Lower lobe of right lung (tissue), 2 donors: ENCODE measurements at places on chromosomes 6 and 20.

GRCh38 chr6:87869064-87869905, 167.3 kb upstream of the AKIRIN2 start:
- DNase-seq = no peak

- DNase-seq = no peak
These were observed 25.2 kb downstream of the SNPH start for GRCh38 chr20:1291191-1291741.

DNA sequence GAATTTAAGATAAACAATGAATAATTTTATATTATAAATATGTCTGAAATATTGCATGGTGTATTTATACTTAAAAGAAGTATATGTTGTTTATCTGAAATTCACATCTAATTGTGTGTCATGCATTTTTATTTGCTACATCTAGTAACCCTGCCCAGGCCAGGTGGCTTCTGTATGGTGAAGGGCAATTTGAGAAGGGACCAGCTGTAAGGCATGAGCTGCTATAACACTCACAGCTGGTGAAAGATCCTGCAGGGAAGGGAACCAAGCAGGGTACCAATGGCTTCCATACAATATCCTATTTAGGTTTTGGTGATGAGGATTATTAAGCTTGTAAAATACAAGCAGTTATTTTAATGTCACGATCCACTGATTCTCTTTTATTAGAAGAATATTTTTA, 921.8 kb upstream of the GJE1 start:
- DNase-seq = no peak

DNA sequence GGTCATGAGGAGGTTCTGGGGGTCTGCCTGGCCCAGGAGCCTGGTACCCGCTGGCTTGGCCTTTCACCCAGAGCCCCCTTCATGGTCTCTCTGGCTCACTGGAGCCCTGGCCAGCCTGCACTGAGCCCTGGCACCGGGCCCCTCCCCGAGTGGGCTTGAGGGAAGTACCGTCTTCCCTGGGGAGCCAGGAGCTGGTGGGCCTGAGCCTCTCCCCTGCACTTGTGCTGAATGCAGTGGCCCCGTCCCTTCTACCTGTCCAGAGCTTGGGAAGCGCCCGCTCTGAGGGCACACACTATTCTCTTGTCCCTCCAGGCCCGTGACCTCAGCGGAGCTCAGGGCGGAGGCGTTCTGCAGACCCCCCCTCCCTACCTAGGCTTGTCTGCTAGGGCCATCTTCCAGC, 62.2 kb downstream of the TCP11 start:
- DNase-seq = no peak

GRCh38 chr20:62567246-62568044, 74.9 kb upstream of the SLCO4A1 start:
- DNase-seq = no peak

DNA sequence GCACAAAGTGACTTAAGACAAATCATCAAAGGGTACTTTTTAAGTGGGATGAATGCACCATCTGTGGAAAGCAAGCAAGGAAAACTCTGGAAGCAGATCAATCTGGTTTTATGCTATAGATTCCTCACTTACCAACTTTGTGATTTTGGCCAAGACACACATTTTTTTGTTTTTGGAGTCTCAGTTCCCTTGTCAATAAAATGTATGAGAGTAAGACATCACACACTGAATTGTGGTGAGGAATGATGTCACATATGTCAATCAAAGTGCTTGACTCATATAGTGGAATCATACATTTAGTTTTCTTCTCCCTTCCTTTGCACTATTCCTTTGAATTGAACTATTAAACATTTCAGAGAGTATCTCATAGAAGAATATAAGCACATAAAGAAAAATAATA, 620.5 kb upstream of the CITED2 start:
- DNase-seq = no peak

DNA sequence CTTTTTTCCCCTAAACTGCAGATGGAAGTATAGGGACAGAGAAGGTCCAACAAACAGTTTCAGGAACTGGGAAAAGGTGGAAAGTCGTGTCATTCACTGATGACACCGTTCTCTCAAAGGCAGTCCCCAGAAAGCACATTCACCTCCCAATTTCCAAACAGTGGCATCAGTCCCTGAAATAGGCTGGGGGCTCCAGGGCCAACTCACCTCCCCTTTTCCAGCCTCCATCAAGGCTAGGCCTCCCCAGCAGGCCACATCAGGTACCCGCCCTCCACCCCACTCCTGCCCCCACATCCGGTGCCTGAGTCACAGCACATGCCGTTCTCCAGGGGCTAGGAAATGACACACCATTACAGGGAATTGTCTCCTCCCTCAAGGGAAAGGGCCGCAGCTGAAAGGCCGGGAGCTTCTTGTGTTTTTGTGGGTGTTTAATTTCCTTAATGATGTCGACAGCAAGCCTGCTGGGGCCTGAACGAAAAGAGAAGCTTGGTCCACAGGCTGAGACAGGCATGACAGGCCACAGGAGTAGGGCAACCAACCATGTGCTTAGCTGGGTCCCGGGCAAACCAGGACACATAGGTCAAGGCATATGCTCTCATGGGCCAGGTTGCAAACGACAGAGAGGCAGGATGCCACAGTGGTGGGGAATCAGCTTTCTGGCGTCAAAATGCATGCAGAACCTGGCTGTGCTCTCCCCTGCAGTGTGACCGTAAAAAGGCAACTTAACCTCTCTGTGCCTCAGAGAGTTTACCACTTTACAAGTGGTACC, 39.2 kb downstream of the ZMYND8 start:
- peak; percentile 84 for DNase-seq

- DNase-seq = no peak
These were observed 438.7 kb upstream of the JARID2 start for GRCh38 chr6:14807130-14807529.

- no peak for DNase-seq
These were observed 43.6 kb upstream of the IYD start for GRCh38 chr6:150325066-150325772.

- no peak for DNase-seq
These were observed 102.1 kb downstream of the FLRT3 start for GRCh38 chr20:14235355-14235754.

DNA sequence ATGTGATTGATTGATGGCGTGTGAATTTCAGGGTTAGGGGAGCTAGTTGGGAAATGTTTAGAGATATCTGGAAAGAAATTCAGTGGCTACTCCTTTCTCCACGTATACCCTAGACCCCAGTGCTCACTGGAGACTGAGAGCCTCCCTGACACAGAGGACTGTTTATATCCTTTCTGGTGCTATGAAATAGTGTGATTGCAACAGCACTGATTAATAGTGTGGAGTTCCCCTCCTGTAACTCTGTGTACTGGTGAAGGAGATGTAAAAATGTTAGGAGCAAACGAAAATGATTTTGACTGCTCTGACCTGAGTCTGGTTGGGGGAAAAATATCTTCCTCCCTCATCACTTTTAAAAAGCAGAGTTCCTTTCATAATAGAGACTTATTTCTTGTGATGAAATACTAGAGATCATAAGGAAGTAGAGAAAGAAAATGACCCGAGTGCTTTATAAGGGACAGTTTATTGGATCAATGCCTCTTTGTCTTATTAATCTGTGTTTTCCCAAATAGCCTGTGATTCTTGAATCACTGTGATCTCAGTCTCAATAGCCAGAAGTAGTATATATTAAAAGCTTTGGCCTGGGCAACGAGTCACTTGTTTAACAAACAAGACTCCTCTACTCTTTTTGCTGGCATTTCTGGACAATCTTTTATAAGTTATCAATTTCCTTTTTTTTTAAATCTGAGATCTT, 92.3 kb downstream of the RNF182 start:
- no peak for DNase-seq

- no peak for DNase-seq
These were observed 163.8 kb downstream of the HIVEP2 start for GRCh38 chr6:142781129-142781528.

GRCh38 chr6:108660251-108660650, 99.5 kb downstream of the FOXO3 start:
- no peak for DNase-seq

- DNase-seq = no peak
These were observed 67.4 kb upstream of the ASCC3 start for GRCh38 chr6:100948381-100949133.

DNA sequence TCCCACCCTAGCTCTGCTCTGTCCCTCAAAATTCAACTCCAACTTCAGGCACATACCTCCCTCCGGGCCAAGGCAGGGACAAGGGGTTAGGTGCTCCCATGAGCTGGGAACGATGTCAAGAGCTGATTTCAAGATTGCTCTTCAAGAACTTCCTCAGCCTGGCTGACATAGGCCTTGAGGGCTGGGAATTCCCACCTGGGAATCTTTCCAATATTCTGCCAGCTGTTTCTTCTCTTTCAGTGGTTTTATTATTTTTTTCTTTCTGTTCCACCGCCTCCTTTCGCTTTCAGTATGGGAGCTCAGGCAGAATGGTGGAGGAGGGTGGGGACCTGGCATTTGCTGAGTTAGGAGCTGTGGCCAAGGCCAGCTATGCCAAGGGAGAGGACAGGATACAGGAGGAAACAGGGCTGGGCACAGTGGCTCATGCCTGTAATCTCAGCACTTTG, 33.7 kb downstream of the SRSF3 start:
- peak; percentile 65 for DNase-seq

- DNase-seq = peak; percentile 87
These were observed 828 bp upstream of the DSTN start for GRCh38 chr20:17568972-17569521.

DNA sequence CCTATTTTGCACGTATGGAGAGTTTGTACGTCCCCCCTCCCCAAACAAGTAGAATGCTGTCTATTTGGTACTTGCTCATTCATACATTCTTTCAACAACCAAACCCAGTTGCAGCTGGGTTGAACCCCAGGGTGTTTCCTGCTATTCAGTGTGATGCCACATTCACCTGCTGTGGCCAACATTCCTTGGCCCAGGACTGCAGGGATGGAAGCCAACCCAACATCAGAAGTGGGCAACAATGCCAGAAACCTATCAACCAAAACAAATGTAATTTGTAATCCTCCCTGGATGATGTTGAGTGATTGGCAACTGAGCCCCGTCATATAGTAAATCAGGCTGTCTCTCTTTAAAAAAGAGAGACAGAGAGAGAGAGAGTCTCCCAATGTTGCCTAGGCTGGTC, 8.9 kb downstream of the NT5E start:
- DNase-seq = no peak

- DNase-seq = no peak
These were observed 31.3 kb downstream of the MARCKS start for GRCh38 chr6:113888493-113888892.
